Umbilical cord (tissue), 2 donors: ENCODE measurements at places on chromosomes 13 and 19. TPM values are rescaled to one million over a fixed set of nuclear protein-coding genes. Genes with fewer than 3 reads are reported as not detected.

GRCh38 chr13:104816726-104817125 is 1718.7 kb downstream of the EFNB2 start:
- no peak for DNase-seq

DNA sequence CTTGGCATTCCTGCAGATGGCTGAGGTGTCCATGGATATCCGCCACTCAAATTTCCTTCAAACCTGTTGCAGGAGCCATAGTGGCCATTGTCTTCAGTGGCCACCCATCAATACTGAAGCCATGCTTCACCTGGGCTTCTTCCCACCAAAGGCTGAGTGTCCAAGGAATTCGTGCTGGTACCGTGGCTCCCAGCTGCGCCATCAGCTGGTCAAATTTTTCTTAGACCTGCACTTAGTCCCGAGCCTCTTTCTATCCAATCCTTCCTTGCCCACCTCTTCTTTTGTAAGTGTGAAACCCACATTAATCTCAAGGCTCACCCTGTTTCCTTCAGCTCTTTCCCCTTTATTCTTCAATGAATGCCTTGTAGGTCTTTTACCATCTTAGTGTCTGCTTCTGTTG is 152.1 kb downstream of the PCDH9 start:
- no peak for DNase-seq

RFPL4AL1 gene
- total RNA-seq = 20.2 TPM

GPC5 gene
- total RNA-seq = 1.4 TPM

DNA sequence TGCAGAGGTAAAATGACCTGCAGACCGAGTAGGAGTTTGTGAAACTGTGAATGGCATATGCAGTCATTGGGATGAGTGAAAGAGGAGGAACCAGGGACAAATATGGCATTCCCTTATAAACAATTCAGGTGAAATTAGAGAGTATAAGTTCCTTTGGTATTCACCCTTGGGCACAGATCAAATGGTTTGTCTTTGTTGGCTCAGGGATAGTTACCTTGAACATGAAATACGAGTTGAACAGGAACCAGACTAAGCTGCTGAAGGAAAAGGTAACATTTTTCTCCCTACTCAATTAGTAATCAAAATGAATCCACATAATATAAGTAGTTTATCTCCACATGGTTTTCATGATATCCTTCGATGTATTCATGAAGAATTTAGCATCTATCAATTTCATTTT is 50.5 kb downstream of the SLITRK1 start:
- DNase-seq = no peak

GRCh38 chr19:38665219-38665931 is 17.9 kb downstream of the ACTN4 start:
- DNase-seq = no peak

IGFL2 gene
- 35.6 TPM for total RNA-seq

- no peak for DNase-seq
Measured at GRCh38 chr19:3639479-3639878, 12.9 kb upstream of the CACTIN start.

DNA sequence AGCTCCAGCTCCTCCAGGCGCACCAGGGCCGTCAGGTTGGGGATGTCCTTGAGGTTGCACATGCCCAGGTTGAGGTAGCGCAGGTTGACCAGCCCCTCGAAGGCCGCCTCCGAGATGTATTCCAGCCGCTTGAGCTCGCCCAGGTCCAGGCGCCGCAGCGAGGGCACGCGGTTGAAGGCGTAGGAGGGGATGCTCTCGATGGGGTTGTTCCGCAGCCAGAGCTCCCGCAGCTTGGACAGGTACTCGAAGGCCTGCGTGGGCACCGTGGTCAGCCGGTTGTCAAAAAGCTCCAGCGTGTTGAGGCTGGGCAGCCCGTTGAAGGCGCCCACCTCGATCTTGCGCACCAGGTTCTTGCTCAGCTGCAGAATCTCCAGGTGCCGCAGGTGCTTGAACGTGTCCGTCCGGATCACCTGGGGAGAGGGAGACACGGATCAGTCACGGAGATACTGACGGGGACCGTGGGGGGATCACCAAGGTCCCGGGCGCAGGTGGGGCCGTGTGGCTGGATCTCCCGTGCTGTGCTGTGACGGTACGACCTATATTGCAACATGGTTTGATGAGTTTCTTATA is 5.4 kb upstream of the ASPDH start:
- no peak for DNase-seq

GRCh38 chr13:82693607-82694006 is 1188.7 kb downstream of the SLITRK1 start:
- no peak for DNase-seq

GRCh38 chr13:81493144-81493543 is 1152.2 kb upstream of the SPRY2 start:
- no peak for DNase-seq
